Brain microvascular endothelial cell (primary cell): ENCODE measurements at places on chromosomes 3 and 15.

DNA sequence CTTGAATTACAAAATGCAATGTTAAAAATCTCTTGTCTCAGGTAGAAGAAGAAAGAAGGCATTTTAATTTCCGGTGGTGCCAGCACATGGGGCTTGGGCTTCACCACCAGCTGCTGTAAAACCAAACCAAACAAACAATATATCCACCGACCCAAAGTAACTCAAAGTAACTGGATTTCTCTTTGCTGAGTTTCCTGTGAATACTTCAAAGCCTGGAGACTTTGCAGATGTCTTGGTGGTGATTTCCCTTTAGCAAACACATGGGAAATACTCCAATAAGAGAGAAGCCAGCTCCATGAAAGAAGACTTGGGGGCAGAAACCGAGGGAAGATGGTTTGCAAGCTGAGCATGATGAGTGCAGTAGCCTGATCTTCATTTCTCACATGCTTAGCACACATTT lies 62.6 kb downstream of the EIF4E3 start:
- no peak for DNase-seq

GRCh38 chr3:131612745-131613144 lies 110.0 kb upstream of the MRPL3 start:
- DNase-seq: no peak

- DNase-seq: peak; percentile 9
Observed at GRCh38 chr15:47333734-47334133, 383.6 kb upstream of the SEMA6D start.

GRCh38 chr15:90959894-90960293 lies 5.2 kb downstream of the RCCD1 start:
- DNase-seq: no peak

DNA sequence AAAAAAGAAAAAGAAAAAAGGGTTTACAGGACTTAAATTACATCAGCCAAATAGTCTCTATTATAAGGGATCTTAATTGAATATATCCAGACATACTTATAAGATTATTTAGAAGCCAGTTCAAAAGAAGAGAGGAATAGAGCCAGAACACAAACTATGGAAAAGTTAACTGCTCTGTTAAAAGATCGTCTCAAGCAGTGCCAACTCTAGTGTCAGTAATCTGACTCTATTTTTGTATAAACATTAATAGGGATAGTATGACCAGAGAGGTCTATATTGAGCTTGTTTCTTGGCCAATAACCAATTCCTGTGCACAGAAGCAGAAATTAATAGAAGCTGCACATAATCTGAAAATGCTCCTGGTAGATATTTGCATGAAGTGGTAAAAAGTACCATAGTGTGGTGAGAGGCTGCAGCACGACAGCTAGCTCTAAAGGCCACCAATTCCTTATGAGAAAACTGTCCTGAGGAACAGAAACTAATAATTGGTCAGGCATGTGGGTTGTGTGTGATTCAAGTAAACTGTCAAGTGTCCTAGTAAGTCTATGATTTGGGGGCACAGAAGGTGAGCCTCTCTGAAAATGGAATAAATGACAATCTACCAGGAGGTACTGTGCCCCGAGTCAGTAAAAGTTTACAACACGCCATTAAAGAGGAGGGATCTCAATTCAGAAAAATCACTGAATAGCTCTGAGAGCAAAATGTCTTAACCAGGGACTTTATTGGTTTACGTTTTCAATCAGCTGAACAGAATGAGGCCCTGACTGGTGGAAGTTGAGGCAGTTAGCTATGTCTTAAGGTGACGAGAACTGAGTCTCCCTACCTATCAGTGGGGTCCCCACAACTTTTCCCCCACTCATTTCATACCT lies 51.5 kb upstream of the NANOGP8 start:
- DNase-seq: no peak

DNA sequence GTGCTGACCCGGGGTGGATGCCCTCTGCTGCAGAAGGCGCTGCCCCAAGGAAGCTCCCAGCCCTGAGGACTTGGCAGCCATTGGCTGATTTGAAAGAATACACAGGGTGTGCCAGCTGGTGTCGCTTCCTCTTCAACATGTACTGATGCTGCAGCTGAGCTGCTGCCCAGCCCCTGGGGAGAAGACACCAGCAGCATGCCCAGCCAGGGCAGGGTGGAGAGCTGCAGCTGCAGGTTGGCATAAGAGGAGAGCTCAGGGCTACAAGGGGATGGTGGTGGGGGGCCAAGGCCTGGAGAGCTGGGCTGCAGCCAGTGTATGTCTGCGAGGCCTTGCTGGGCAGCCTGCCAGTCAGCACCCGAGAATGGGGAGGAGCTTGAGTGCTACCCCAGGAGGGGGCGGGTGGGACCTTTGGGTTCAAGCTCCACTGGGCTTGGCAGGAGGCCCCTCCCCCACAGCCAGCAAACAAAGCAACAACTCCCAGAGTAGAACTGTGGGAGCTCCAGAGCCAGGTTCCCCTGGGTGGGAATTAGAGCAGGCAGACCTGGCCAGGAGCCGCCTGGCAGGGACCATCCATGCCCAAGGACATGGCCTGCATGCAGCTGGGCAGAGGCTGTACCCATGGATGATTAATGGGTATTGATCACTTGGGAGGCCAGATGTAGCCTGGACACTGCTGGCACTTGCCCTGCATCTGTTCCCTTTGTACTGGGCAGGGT lies 9.2 kb upstream of the SEMA4B start:
- no peak for DNase-seq
